ENCODE measurements at places on chromosomes 3 and 15.

- peak; percentile 83 for DNase-seq
These were observed 4.6 kb downstream of the BCL6 start for GRCh38 chr3:187740421-187741399.

DNA sequence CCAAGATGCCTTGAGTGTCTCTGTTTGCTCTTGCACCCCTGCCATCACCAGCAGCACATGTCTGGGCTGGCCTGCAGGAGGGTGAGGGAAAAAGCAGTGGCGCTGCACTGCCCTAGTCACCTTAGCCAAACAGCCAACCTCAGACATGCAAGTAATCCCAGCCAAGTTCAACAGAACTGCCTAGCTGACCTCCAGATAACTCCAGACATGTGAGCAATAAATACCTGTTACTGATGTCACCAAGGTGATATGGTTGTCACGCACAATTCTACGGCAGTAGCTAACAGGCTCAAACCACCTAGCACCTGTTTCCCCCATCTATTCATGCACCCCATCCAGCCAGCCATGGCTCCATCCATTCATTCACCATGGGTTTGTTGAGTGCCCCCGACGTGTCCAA, 99.9 kb downstream of the SRGAP3 start:
- no peak for DNase-seq

GRCh38 chr3:148230473-148230872, 467.2 kb upstream of the AGTR1 start:
- no peak for DNase-seq

DNA sequence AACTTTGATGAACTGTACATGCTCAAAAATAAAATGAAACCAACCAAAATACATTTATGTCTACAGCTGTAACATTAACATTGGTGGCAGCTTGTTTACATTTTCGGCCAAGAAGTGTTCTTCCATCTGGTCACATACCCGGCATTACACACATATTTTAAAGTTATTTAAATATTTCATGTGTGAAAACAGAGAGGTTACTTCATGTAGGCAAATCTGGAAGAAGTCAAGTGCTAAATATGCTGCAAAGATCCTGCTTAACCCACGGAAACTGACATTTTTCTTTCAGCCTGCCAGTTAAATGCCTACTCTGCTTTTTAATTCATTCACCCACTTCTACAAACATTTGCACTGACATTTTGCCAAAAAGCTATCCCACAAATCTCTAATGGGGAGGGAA, 69.7 kb downstream of the MB21D2 start:
- DNase-seq: no peak

- no peak for DNase-seq
These were observed 174.6 kb upstream of the TBL1XR1 start for GRCh38 chr3:177371888-177372287.

GRCh38 chr3:134640872-134641470, 9.9 kb downstream of the KY start:
- no peak for DNase-seq

All from activated T-cell treated with anti-CD3 and anti-CD28 coated beads, Interleukin-2, amount 50 U/mL, for 48 hours (primary cell).